ENCODE measurements at places on chromosomes 13 and 19.

DNA sequence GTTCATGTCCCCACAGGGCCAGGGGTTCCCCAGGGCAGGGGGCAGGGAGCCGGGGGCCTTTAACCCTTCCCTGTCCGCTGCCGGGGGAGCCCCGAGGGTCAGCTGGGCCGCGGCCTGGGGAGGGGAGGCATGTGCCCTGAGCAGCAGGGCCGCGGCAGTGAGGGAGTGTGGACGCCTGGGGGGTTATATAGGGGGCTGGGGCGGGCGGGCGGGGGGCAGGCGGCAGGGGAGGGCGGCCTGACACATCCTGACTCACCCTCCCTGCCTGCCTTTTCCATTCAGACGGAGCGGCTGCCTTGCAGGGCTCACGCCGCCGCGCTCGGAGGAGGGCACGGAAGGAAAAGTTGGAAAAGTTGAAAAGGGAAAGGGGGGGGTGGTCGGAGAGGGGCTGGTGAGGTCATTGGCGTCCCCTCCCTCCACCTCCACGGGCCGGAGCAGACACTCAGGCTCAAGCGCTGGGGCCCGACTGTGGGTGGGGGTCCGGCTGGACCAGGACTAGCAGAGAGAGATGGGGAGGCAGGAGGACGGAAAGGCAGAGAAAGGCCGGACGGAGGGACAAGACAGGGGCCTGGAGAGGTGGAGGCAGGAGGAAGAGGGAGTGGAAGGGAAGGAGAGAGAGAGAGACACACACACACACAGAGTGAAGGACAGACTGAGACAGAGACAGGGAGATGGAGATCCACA, at the start of gene IL11:
Gene IL11 (minus strand): TSS at position 159 of the 684 bp plus-strand sequence. CDS start 153 bp downstream, at position 6.
- peak within 1 kb of the TSS; percentile 83 for H3K4me3 ChIP-seq
- H3K36me3 ChIP-seq = peaks cover 4% of the 10 kb centered on the region

DNA sequence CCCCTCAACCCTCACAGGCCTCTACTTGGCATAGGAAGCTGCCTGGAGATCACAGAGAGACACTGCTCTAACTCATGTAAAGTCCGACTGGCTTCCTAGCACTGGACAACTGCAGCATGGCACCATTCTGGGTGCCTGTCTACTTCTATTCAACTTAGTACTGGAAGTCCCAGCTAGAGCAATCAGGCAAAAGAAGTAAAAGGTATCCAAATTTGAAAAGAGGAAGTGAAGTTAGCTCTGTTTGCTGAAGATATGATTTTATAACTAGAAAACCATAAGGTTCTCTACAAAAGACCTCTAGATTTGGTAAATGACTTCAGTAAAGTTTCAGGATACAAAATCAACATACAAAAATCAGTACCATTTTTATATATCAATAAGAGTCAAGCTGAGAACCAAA, 1017.6 kb downstream of the PCDH9 start:
- no peaks in the 10 kb centered on the region for H3K27me3 ChIP-seq
- DNase-seq = no peak
- H3K27ac ChIP-seq = no peak overlapping the region

DNA sequence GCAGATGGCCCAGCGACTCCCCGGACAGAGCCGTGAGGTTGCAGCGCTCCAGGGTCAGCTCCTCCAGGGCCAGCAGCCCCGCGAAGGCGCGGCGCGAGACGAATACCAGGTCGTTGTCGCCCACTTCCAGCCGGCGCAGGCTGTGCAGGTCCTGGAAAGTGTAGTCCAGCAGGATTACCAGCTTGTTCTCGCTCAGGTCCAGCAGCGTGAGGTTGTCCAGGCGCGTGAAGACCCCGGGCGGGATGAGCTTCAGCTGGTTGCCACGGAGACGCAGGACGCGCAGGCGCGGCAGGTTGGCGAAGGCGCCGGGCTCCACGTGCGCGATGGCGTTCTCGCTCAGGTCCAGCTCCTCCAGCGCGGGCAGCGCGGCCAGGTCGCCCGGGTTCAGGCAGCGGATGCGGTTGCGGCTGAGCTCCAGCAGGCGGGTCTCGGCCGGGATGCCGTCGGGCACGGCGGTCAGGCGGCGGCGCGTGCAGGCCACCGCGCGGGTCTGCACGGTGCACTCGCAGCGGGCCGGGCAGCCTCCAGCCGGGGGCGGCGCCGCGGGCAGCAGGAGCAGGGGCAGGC, 9.3 kb upstream of the PEAK3 start:
- peaks cover 15% of the 10 kb centered on the region for H3K4me1 ChIP-seq
- H3K36me3 ChIP-seq = peaks cover 3% of the 10 kb centered on the region
- peak overlapping the region; percentile 81 for H3K4me3 ChIP-seq
- no peak for DNase-seq
- peaks cover 16% of the 10 kb centered on the region for H3K27me3 ChIP-seq

DNA sequence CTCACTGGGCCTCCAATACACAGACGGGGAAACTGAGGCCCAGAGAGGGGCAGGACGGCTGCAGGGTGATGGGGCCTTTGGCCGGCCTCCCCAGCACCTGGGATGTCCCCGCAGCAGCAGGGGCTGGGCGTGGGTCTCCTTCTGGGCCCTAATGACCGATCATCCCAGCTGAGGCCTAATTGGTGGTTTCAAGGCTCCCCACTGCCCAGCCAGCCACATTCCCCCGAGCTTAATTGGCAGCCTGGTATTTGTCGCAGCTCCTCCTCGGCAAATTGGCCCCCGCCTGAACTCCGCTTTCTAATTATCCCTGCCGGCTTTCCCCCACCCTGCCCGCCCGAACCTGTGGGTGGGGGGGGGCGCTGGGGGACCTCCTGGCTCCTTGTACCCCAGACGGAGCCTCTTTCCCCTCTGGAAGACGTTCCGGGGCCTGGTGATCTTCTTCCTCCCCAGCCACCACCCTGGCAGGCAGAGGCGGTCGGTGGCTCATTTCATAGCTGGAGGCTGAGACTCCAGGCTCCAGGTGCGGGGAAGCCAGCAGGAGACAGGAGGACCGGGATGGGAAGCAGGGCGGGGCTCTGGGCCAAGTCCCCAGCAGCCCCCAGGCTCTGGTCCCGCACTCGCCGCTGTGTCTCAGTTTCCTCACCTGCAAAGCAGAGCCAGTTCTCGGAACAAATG, 27.2 kb upstream of the WDR18 start:
- H3K36me3 ChIP-seq = no peaks in the 10 kb centered on the region
- no peak overlapping the region for H3K4me3 ChIP-seq
- H3K27me3 ChIP-seq = no peaks in the 10 kb centered on the region
- H3K4me1 ChIP-seq = peaks cover 5% of the 10 kb centered on the region
- no peak for DNase-seq
- no peak overlapping the region for H3K27ac ChIP-seq

DNA sequence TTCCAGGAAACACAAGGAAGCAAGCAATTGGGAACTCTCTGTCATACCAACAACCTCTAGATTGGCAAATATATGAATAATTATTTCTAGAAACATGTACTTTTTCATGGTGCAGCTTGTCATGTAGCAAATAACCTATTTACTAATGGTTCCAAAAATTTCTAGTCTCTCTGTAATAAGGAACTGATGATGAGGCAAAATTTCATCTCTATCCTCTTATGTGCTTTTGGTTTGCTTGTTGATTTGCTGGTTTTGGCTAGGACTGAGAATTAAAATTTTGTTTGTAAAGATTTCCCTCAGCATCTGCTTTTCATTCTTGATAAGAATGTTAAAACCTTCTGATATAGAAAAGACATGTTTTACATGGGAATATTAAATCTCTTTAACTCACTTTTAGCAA, 123.2 kb upstream of the UFM1 start:
- H3K4me1 ChIP-seq = no peaks in the 10 kb centered on the region
- no peak overlapping the region for H3K27ac ChIP-seq
- H3K36me3 ChIP-seq = no peaks in the 10 kb centered on the region
- DNase-seq = no peak
- H3K4me3 ChIP-seq = no peak overlapping the region
- no peaks in the 10 kb centered on the region for H3K27me3 ChIP-seq

- H3K36me3 ChIP-seq = peaks cover 18% of the 10 kb centered on the region
- no peak for DNase-seq
- no peaks in the 10 kb centered on the region for H3K27me3 ChIP-seq
- H3K4me1 ChIP-seq = peaks cover 78% of the 10 kb centered on the region
- H3K27ac ChIP-seq = peak overlapping the region; percentile 97
Measured at GRCh38 chr19:58557221-58558065, 968 bp downstream of the UBE2M start.

DNA sequence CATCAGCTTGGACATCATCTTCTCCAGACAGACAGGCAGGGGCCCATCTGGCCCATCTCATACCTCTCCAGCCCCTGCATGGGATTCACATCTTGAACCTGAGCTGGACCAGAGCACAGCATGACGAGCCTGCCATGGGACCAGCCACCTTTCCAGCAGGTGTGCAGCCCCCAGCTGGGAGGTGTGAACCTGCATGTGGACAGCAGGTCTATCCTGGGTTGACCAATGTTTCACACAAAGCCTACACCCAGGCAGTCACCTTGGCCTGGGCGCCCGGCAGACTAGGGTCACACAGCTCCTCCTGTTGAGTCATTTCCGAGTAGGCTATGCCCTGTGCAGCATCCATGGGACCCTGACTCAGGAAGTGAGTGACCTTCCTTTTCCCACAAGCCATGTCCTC, 41.4 kb downstream of the MAU2 start:
- peak overlapping the region; percentile 76 for H3K27ac ChIP-seq
- H3K4me1 ChIP-seq = peaks cover 34% of the 10 kb centered on the region
- H3K4me3 ChIP-seq = no peak overlapping the region

DNA sequence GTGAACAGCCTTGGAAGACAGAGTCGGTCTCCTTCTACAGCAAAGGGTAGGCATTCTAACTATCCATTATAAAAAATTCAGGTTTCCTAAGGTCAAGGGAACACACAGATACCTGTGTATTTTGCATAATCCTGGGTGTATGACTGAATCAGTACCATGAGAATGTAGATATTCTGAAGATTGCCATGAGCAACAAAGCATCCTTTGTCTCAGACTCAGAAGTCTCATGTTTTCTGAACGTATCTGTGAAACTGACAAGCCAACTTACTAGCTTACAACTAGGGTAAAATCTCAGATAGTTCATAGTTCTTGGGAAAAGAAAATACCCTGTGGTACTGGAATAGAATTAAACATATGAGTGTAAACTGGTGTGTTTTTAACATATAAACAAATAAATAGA, 6.5 kb downstream of the ZNF566 start:
- peaks cover 20% of the 10 kb centered on the region for H3K4me1 ChIP-seq
- H3K27me3 ChIP-seq = no peaks in the 10 kb centered on the region
- DNase-seq = no peak
- H3K36me3 ChIP-seq = peaks cover 54% of the 10 kb centered on the region

- H3K4me3 ChIP-seq = no peak overlapping the region
- no peaks in the 10 kb centered on the region for H3K36me3 ChIP-seq
- no peaks in the 10 kb centered on the region for H3K4me1 ChIP-seq
- DNase-seq = no peak
- H3K27me3 ChIP-seq = no peaks in the 10 kb centered on the region
- no peak overlapping the region for H3K27ac ChIP-seq
Measured at GRCh38 chr13:83100237-83100636, 782.0 kb downstream of the SLITRK1 start.

- peaks cover 8% of the 10 kb centered on the region for H3K4me1 ChIP-seq
- H3K36me3 ChIP-seq = peaks cover 2% of the 10 kb centered on the region
- H3K4me3 ChIP-seq = no peak overlapping the region
- H3K27me3 ChIP-seq = peaks cover 5% of the 10 kb centered on the region
- no peak for DNase-seq
Measured at GRCh38 chr13:48909056-48909389, 66.7 kb upstream of the FNDC3A start.

- no peaks in the 10 kb centered on the region for H3K36me3 ChIP-seq
- no peaks in the 10 kb centered on the region for H3K27me3 ChIP-seq
- H3K4me3 ChIP-seq = no peak overlapping the region
- no peaks in the 10 kb centered on the region for H3K4me1 ChIP-seq
Measured at GRCh38 chr13:71806886-71807285, 60.1 kb downstream of the DACH1 start.

DNA sequence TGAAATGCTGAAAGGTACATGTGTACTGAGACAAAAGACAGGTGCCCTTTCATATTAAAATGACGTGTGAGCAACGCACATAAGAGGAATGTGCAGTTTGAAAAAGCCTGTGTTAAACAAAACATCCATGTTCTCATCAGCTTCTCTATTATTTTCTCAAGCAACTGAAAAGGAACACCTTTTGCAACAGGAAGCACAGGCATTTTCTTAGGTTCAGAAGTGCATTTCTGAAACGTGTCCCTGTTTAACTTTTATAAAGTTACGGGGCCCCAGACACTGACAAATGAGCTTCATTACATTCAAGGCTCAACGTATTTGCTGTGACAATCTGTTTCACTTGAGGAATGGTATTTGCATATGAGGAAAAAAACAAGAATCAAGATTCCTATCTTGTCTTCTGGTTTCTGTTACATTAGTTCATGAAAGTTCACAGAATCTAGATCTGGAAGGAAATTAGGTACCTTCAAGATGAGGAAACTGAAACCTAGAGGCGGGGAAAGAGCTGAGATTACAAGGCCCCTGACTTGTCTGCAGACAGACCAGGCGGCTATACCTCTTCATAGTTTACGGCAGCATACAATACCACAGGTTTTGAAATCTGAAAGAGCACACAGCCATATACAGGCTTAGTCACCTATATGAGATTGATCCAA, 431.7 kb downstream of the KLF12 start:
- peak overlapping the region; percentile 65 for H3K27ac ChIP-seq
- no peaks in the 10 kb centered on the region for H3K27me3 ChIP-seq
- H3K4me1 ChIP-seq = peaks cover 27% of the 10 kb centered on the region
- DNase-seq = peak; percentile 35
- H3K4me3 ChIP-seq = peak overlapping the region; percentile 83

DNA sequence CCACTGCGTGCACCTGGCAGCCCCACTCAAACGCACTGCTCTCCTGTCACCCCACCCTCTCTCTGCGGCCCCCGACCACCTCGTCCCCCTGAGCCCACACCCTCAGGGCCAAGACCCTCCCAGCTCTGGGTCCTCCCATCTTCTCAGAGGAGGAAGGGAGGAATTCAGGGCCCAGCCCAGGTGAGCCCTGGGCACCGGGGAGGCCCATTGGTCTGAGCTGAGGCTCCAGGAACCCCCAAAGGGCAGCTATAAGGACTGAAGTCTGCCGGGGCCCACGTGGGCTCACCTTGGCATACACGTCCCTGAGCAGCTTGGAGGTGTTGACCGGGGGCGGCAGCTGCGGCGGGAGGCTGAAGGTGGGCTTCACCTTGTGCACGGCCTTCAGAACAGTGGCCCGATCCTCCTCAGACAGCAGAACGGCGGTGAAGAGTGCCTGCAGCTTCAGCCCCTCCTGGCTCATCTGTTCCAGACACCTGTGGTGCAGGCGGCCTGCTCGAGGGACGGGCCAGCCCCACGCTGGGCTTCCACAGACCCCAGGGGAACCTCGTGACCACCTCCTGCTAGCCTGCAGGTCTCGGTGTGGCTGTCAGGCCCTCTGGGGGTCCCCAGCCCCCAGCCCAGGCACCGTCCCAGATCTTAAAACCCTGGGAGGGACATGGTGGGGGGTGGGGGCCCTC, 8.8 kb downstream of the POLRMT start:
- H3K27me3 ChIP-seq = no peaks in the 10 kb centered on the region
- H3K36me3 ChIP-seq = peaks cover 6% of the 10 kb centered on the region
- no peaks in the 10 kb centered on the region for H3K4me1 ChIP-seq
- no peak overlapping the region for H3K27ac ChIP-seq
- no peak for DNase-seq

GRCh38 chr13:48647625-48648024, 6.1 kb upstream of the CYSLTR2 start:
- no peak overlapping the region for H3K27ac ChIP-seq
- H3K27me3 ChIP-seq = no peaks in the 10 kb centered on the region
- H3K4me1 ChIP-seq = peaks cover 10% of the 10 kb centered on the region
- H3K4me3 ChIP-seq = no peak overlapping the region

Data from activated T-cell treated with anti-CD3 and anti-CD28 coated beads, Interleukin-2, amount 50 U/mL, for 72 hours (primary cell).